Right renal cortex interstitium (tissue), 3 donors: ENCODE measurements at places on chromosomes 4 and X. TPM values are rescaled to one million over a fixed set of nuclear protein-coding genes. Genes with fewer than 3 reads are reported as not detected.
A peak's percentile ranks its signal among the peaks of the same experiment; 100 is the strongest.

- no peak for DNase-seq
These were observed 25.5 kb upstream of the HGFAC start for GRCh38 chr4:3416270-3416669.

- no peak for DNase-seq
These were observed 536.0 kb upstream of the PRKX start for GRCh38 chrX:4249401-4249800.

DNA sequence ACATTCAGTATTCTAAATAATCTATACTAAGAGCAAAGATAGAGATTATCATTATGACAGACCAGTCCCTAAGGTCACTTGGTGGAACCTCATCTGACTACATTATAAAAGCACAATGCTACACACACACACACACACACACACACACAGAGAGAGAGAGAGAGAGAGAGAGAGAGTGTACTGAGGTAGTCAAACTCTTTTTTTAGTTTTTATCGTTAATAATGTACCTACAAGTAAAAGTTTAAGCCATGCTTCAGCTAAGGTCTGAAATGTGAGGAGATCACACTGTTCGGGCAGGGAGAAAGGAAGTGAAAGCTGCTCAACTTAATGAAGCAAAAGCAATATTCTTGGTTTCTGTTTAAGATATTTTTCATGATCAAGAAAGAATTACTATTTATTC lies 75.8 kb upstream of the CCDC160 start:
- DNase-seq = no peak

GRCh38 chrX:24498975-24499374 lies 33.9 kb downstream of the PDK3 start:
- no peak for DNase-seq

GRCh38 chrX:48475296-48475695 lies 703 bp upstream of the FTSJ1 start:
- DNase-seq = no peak

DNA sequence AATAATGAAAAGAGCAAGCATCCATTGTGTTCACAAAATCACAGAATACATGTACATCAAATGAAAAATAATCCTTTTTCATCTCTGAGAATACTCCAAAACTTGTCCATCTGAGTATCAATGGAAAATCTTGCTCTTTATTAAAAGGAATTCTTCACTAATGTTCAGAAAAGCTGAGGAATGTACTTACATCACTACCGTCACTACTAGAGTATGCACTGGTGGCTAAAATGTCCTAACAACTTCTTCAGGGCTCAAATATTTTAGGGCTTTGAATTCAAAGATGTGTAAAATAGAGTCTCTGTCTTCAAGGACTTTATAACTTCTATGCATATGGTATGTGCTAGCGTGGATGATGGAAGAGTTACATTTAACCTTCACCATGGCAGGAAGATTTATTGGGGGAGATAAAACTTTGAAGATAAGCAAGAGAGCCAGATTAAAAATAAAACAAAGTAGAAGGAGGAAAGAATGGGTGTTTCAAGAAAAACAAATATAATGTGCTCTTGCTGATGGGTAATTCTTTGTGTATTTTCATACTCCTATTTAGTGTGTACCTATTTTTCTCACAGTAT lies 55.1 kb downstream of the DMD start:
- no peak for DNase-seq

DNA sequence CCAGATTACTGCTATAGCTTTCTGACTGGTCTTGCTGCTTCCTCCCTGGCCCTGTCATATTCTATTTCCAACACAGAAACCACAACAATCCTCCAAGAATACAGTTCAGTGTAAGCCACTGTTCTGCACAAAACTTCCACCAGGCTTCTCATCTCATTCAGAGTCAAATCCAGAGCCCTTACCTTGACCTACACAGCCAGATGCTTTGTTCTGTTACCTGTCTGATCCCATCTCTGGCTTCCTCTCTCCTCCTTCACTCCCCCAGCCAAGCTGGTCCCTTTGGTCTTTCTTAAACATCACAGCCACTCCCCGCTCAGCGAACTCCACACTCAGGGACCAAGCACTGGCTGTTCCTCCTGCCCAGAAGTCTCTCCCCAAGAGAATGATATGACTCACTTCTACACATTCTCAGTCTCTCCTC lies 84.8 kb upstream of the BMP2K start:
- no peak for DNase-seq

- no peak for DNase-seq
These were observed 1285.5 kb downstream of the STIM2 start for GRCh38 chr4:28146191-28146590.

- no peak for DNase-seq
These were observed 34.5 kb downstream of the INTS12 start for GRCh38 chr4:105674011-105674410.

DNA sequence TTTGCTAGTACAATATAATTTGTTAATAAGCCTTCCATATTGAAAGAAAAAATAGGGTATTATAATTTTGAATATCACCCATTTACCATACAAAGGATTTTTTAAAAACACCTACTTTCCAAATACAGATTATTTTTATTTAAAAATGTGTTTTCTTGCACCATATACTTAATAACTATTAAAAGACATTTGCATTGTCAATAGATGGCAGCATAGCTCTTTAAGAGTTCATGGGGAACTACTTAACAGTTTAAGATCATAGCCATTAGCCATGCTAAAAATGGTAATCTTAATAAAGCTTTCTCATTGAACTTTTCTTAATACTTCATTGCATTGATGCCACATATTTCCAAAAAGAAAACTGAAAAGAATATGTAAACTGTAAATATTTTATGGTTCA lies 1995.9 kb downstream of the C4orf33 start:
- DNase-seq = peak; percentile 8

- DNase-seq = no peak
These were observed 67.4 kb downstream of the DHX15 start for GRCh38 chr4:24516926-24517325.

GRCh38 chrX:7261672-7262332 lies 113.8 kb upstream of the PUDP start:
- no peak for DNase-seq

DNA sequence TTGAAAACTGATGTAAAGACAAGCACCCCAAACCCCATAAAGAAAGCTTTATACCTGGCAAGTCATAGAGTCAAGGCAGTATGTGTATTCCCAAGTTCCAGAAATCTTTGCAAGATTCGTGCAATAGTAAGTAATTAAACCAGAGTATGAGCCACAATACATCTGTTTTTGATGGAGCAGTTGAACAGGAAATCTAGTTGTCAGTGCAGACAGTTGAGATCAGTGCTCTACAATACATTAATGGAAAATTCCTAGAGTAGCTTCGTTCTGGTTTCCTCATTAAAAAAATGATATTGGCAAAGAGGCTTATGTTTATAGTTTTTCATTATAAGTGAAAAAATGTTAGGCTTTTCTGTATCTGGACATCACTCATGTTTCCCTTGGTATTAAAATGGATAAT lies 575.3 kb downstream of the TRIML1 start:
- no peak for DNase-seq

DNA sequence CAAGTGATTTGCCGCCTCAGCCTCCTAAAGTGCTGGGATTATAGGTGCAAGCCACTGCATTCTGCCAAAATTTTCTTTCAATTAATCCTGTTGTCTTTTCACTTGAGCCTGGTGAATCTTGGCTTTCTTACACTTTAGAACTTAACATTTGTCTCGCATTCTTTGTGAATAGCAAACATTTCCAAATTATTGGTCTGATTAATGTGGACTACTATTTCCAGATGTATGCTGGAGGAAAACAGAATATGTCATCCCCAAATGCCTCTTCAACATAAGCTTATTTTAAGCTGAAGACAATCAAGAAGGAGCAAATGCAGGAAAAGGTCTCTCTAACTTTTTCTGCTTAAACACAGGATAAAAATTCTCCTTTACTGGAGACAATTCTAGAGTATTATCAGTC lies 233.4 kb downstream of the PPP4R3C start:
- DNase-seq = no peak

- DNase-seq = no peak
These were observed 23.7 kb downstream of the RTL5 start for GRCh38 chrX:72107841-72108595.

DNA sequence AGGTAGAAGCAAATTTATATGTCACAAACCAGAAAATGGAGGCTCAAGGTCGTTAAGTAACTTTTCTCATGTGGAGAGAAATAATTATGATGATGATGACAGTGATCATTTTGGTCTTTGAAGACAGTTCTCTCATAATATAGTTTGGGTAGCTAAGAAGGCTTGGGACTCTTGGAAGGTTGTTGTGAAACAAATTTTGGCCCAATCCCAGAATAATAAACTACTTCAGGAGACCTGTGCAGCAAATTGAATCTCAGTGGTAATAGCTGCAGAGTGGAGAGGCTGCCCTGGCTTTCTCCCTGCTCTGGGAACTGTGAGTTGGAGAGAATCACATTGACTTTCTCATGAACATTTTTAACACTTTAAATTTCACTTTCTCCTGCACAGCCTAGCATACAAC lies 217.2 kb upstream of the BOD1L1 start:
- no peak for DNase-seq

- no peak for DNase-seq
These were observed 76.8 kb downstream of the IL15 start for GRCh38 chr4:141713185-141713584.

DNA sequence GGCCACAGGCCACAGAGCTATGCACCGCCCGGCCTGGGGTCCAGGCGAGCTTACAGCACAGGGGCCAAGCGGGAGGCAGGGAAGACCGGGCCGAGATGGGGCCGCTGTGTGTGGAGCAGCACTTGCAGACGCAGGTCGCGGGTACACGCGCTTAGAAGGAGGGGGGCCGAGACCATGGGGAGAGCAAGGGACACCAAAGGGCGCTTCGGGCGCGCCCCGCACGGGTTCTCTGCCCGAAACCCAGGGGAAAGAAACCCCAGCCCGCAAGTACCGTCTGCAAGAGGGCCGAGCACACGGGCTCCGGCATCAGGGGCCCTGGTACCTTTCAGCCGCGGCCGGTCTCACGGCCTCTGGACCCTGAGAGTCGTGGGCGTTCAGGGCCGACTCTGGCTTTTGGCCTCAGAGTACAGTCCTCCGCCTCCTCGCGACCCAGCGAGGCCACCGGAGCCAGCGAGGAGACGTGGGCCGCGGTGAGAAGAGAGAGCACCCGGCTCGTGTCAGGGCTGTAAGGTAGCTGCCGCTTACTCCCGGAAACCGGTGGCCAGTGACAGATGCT lies 342 bp downstream of the EOLA2 start:
- DNase-seq = no peak

DNA sequence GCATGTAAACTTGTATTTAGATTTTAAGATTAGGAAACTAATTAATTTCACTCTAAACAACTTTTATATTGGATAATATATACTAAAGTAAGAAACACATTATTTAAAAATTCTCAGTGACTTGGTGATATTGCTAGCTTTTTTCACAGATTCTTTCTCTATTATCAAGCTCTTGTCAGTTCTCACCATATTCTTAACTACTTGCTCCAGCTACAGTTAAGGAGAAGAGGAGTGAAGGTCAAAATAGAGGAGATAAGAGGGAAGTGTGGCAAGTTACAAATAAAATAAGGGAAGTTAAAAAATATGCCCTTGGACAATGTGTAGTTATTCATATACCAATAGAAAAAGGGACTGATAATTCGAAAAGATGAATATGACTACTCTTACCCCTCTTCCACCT lies 34.7 kb upstream of the NAF1 start:
- no peak for DNase-seq

DNA sequence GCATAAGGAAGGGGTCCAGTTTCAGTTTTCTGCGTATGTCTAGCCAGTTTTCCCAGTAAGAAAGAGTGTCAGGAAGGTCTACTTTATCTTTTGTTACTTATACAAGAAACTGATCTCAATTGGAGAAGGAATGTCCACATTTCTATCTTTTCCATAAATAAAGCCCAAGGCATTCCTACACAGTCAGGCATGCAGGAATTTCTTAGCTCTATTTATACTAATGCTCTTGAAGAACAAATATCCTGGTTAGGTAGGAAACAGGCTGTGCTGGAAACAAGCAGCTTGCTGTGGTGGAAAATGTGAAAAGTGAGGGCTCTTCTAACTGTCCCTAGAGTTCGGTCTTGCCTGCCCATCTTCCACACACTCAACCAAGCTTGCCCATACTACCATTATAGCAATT lies 37.9 kb upstream of the PITX2 start:
- DNase-seq = no peak

GRCh38 chrX:70087857-70088630 lies 25.8 kb downstream of the OTUD6A start:
- DNase-seq = no peak

DNA sequence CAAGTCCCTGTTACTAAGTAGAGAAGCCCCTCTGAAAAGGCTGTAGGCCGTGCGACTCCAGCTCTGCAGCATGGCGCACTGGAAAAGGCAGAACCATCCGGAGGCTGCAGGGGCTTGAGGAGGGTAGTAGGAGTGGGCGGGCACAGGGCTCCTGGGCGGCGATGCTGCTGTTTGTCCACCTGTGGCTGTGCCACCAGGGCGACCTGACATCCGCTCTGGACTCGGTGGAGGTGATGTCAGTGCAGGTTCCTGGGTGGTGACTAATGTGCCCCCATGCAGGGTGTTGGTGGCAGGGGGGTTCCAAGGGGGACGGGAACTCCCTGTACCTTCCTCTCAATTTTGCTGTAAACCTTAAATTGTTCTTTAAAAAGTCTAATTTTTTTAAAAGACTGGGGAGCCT lies 58.3 kb downstream of the PCGF3 start:
- DNase-seq = no peak

DNA sequence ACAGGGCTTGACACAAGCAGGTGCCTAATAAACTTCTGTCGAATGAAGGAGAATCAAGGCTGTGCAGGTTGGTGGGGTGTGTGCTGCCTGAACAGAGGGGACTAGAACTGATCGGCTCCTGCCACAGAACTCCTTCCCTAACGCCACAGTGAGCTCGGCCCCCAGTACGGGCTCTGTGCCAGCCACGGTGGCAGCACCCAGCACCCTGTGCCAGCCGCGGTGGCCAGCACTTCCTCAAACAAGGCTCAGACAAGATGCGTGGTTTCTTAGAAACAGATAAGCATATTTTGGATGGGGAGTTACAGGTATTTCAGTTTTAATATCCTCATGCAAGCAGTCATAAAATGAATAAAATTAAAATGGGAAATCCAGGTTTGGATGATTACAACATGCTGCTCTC lies 26.0 kb upstream of the C4orf50 start:
- DNase-seq = no peak

- no peak for DNase-seq
These were observed 111.6 kb downstream of the DHX15 start for GRCh38 chr4:24472514-24473308.

The TMEM128 gene
- polyA plus RNA-seq = 60.4 TPM

The TRPC3 gene
- polyA plus RNA-seq = 1.00 TPM

The HSFX4 gene
- polyA plus RNA-seq = 0.17 TPM

The ATOH1 gene
- not detected for polyA plus RNA-seq

The STK32B gene
- 8.6 TPM for polyA plus RNA-seq

The SASH3 gene
- 2.0 TPM for polyA plus RNA-seq
